ENCODE measurements at places on chromosomes 5 and 9.

GRCh38 chr5:36209664-36210063, 32.1 kb downstream of the NADK2 start:
- DNase-seq = no peak

DNA sequence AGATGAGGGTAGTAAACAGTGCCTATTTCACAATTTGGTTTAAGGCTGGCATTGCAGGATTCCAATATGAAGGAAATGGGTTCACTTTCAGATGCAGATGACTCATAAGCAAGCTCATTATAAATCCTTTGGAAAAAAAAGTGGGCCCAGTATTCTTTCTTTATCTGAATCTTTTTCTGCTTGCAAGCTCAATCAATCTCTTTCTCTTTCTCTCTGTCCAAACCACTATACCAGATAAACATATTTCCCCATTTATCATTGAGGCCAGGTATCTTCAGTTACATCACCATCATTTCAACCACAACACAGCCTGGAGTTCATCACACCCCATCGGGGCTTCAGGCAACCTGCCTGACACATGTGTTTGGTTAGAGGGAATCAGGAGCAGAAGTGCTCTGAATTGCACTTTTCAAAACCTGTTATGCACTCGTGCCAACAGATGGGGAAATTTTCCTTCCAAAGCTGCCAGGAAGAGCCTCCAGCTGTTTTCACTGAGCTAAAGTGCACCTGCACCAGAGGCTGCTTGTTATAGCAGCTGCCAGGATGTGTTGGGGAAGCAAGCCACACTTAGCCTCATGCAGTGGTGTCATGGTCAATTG, 30.0 kb upstream of the MAMDC2 start:
- DNase-seq = no peak

DNA sequence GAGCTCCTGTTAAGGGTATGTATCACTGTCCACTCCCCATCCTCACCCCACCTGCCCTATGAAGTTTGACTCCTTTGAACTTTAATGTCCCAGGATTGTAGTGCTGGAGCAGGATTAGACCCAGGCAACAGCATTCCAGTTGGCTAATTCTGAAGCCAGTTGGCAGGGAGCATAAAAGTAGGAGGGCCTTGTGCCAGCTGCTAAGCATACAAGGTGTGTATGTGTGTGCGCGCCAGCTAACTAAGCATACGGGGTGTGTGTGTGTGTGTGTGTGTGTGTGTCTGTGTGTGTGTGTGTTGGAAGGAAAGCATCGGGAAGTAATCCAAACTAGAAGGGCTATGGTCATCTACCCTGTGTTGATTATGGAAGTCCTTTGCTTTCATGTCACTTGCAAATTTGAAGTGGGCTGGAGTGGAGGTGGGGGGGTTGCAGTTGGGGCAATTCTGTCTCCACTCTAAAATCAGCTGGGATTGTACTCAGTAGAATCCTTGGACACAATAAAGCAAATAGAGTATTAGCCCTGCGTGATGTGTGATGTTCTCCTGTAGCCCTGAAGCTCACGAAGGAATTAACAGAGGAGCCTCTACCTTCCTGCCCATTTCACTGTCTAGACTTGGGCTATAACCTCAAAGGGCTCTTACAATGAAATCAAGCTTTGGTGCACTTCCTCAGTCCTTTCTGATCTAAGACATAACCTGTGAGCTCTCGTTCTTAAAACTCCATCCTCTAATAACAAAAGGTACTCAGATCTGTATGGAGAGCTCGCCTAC, 26.9 kb downstream of the HMGCR start:
- no peak for DNase-seq

GRCh38 chr5:112738191-112738560, 491 bp downstream of the APC start:
- no peak for DNase-seq

- no peak for DNase-seq
Observed at GRCh38 chr5:6118691-6119090, 259.7 kb downstream of the MED10 start.

DNA sequence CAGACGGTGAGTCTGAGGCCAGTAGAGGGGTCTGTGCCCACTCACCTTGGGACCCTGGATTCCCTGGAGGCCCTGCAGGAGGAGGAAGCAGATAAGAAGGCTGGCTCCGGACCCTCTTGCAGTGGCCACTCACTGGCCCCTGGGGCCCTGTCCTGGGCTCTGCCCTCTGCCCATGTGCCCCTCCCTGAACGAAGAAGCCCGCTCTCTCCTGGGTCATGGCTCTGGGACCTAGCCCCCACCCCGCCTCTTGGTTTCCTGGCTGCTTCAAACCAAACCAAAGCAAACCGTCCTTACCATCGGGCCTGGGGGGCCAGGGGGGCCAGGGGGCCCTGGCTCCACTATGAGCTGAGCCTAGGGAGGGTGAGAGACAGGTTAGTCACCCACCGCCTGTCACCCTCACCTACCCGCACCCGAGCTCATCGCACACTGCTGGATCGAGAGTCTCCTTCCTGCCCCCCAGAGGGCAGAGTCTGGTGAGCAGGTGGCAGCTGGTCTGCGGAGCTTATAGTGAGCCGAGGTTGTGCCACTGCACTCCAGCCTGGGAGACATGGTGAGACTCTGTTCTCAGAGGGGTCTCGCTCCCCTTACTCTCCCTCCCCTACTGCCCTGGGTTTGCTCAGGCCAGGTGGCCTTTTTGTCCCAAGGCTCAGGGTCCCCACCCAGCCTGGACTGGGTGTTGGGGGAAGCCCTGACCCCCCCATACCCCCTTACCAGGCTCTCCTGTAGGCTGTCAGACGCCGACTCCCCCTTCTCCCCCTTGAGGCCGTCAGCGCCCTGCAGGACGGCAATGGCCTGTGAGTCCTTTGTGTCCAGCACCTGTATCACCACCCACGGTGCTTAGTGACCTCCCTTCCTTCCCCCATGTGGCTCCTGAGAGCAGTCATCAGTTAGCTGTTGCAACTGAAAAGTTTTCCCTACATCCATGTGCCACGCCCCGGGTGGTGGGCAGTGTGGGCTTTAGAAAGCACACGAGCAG, 15.2 kb upstream of the PHYKPL start:
- no peak for DNase-seq

- DNase-seq = no peak
Observed at GRCh38 chr9:114804505-114804904, 1.3 kb downstream of the TNFSF15 start.
